NCI-H1930 (cell line): ENCODE measurements at places on chromosomes 3 and 15.

GRCh38 chr3:9779721-9780457 is 10.1 kb upstream of the CAMK1 start:
- DNase-seq = no peak

- no peak for DNase-seq
Measured at GRCh38 chr15:101444807-101445508, 44.5 kb downstream of the PCSK6 start.

- no peak for DNase-seq
Measured at GRCh38 chr15:28913171-28913765, 27.5 kb downstream of the APBA2 start.

DNA sequence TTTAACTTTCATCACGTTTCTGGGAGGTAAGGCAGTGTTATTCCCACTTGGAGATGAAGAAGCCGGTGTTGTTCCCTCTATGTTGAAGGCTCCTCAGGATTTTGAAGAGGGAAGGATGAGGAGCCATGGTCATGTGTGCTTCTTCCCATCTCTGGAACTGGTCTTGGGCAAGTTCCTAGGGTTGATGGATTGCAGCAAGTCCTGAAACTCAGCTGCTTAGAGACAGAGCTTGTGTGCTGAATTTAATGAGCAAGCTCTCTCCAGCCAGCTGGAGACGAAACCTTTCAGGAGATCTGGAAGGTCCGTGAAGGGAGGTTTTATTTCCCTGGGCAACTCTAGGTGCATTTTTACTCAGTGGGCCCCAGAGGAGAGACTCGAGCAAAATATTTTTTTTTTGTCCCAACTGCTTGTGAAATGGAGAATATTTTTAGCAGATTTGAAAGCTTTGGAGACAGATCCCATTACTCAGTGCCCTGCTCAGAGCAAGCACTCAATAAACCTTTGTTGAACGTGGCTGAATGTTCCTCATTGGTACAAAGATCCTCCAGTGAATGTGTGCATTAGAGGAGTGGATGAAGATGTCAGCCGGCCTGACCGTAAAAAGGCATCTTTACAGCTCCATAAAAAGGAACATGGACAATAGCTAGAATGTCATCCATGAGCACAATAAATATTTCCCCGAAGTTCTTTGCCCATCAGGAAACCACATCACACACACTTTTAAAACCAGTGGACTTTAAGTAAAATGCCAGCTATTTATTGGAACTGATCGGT is 55.6 kb upstream of the RGMA start:
- DNase-seq = no peak

DNA sequence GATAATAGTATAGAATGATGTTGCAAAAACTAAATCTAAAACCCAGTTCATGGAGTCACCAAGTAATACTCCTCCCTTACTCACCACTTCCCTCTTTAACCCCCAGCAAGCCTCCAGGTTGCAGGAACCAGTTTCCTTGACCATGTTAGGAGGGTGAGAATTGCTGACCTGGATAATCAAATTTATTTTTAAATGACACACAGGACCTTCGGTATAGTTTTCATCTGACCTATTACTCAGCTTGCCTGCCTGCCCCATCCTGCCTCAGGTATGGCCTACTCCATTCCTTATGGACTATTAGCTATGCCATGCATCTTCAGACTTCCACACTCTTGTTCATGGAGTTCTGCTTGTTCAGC is 883 bp downstream of the RTP4 start:
- DNase-seq = no peak

- DNase-seq = no peak
Measured at GRCh38 chr3:150223558-150223957, 184.5 kb upstream of the TSC22D2 start.

- peak; percentile 76 for DNase-seq
Measured at GRCh38 chr15:33500432-33501195, 189.8 kb downstream of the RYR3 start.

GRCh38 chr3:107798381-107798780 is 275.6 kb downstream of the BBX start:
- DNase-seq = no peak

DNA sequence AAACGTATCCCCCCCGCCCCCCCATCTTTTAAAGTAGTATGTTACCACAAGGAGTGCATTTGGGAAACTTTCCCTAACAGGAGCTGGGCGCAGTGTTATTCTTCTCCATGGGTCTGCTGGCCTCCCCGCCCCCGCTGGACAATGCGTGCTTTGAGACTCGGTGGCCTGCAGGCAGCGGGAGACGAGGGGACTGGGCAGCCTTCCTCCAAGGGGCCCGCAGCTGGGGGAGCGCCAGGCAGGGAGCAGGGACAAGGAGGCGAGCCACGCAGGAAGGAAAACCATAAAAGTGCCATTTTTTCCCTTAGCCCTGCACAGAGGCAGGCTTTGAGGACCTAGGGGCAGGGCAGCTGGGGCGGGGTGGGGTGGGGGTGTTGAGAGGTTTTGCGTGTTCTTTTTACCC is 14.1 kb downstream of the SOX2 start:
- DNase-seq = no peak

DNA sequence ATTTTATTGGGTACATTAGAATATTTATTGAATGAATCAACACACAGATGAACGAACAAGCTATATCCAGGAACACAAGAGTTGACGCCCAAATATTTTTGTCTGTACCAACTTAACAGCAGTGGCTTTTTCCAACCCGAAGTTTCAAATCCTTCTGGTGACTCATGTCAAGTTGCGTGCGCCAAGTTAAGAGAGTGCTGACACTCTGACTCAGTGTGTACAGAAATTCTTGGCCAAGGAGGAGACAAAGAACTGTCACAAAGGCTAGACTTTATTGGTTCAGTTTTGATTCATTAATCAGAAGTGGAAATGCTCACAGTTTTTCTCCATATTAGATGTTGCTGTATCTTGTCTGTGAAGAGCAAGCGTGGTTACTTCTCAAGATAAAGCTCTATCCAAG is 59.6 kb upstream of the TSC22D2 start:
- DNase-seq = no peak

GRCh38 chr3:4528819-4529600 is 35.9 kb downstream of the ITPR1 start:
- no peak for DNase-seq

DNA sequence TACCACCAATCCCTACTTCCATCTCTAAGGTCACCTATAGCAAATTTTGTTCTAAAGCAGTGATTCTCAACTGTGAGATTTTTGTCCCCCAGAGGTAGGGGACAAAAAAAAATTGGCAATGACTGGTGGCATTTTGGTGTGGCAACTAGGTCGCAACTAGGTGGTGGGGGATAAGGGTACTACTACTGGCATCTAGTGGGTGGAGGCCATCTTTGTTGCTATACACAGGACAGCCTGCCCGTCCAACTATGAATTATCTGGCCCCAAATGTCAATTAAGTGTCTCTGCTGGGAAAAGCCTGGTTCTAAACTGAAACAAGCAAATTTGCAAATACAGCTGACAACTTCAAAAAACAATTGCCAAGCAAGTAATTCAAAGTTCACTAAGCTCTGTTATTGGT is 1.4 kb downstream of the MTMR10 start:
- no peak for DNase-seq

DNA sequence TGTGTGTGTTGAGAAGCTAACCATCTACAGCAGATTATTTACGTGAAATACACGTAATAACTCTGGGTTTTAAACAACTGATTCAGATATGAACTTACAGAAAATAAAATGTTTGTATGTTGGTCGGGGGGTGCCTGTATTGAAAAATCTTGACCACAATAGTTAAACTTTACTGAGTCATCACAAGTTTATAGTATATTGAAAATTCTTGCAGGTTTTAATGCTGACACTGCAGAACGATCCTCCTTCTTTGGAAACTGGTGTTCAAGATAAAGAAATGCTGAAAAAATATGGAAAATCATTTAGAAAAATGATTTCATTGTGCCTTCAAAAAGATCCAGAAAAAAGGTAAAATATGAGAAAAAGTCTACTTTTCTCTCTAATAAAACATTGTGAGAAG is 41.3 kb upstream of the SLC22A13 start:
- no peak for DNase-seq

DNA sequence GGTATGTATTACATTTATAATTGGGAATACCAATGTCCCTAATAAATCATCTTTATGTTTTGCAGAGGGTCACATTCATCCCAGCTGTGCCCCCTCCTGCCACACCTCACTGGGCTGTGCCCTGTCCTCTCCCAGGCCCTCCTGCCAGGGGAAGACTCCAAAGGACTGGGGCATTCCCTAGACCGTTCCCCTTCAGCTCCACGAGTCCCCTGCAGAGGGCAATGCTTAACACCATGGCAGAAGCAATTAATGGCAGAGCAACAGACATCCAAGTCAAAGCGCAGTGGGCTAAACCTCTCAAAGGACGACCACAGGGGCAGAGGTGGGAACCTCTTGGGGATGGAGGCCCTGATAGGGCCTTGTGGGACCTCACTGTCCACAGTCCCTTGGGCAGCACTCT is 71.3 kb upstream of the SEC13 start:
- no peak for DNase-seq

- no peak for DNase-seq
Measured at GRCh38 chr3:112974178-112974517, 755 bp downstream of the CD200R1 start.

GRCh38 chr3:15367059-15367458 is 34.7 kb upstream of the SH3BP5 start:
- DNase-seq = no peak

DNA sequence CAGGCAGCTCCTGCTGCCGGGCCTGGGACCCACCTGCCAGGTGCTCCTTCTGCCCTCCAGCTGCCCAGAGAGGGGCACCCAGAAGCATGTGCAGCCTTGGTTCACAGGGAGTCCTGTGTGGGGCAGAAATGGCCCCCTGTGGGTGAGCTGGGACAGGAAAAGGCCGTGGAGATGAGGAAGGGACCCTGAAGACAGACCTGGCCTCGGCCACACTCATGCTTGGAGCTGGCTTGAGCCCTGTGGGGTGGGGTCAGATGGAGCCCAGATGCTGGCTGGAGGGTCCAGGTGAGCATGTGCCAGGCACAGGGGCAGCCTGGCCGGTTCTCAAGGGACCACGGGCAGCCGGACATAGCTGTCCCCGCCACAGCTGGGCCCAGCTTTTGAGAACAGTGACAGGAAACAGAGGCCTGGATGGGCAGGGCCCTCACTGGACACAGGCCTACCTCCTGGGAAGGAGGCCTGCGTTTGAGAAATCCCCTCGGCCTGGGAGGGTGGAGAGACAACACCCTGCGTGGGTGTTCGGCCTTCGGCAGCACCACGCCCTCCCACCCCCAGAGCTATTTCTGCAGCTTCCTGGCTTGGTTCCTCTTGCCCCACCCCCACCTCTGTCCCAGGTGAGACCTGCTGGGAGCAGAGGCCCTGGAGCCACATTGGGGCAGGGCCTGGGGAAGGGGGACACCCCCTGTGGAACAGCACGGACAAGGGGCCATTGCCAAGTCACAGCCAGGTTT is 132.6 kb upstream of the MEF2A start:
- no peak for DNase-seq

- DNase-seq = no peak
Measured at GRCh38 chr15:56835718-56836171, 82.7 kb upstream of the TCF12 start.

DNA sequence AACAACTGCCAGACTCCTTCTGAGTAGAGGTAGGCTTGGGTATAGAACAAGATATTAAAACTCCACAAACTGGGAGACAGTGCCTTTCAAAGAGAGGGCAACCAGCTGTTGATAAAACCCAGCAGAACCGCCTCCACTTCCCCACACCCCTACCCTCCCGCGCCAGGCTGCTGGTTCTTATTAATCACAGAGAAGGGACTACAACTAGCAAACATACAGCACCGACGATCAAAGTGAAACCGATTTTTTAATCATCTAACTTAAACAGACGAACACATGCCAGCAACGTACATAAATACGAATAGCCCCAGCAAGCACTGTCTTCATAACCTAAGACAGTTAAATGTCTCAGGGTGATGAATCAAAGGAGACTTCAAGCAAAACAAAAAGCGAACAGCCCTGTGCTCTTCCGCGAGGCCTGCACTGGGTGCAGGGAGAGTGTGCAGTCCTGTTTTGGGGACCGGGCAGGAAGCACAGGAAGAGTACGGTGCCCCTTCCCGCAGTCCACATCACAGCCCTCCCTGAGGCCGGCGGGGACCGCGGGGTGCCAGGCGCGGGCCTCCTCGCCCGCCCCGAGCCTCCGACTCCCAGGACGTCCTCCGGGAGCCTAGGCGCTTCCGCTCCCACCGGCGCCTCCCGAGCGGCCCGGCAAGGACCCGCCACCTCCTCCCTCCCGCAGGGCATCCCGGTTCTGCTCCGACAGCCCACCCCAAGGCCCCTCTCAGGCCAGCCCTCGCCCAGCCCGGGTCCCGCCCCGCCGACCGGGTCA is 75.1 kb upstream of the VGLL4 start:
- DNase-seq = no peak

GRCh38 chr3:106114848-106115247 is 246.0 kb upstream of the CBLB start:
- DNase-seq = no peak

DNA sequence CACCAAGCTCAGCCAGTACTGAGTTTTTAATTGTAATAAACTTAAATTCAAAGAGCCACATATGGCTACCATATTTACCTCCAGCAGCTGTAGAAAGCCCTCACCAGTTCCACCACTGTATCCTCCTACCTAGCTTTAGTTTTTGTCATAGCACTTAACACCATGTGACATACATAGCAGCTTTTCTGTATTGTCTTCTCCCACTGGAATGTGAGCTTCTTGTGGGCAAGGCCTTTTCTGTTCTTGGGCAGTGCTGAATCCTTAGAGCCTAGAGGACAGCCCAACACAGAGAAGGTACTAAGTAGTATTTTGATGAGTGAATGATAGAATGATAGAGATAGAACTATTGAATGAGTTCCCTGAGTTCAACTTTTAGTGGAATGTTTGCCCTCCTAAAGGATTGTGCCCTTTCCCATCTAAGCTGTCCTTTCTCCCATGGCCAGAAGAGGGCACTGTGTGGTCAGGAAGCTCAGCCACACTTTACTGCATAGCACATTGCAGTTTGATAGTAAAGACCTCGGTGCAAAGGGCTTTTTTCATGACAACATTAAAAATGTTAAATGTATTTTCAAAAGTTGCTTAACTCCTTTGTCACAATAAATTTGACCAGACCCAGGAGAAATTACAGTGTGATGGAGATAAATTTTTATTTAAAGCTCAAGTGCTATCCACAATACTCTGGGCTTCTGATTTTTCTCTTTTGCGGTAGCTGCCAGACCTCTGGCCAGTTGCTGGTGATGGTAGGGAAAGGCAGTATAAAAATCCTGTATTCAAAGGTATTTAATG is 115.8 kb downstream of the GHSR start:
- DNase-seq = peak; percentile 52

GRCh38 chr15:96561593-96561992 is 231.1 kb downstream of the NR2F2 start:
- no peak for DNase-seq

DNA sequence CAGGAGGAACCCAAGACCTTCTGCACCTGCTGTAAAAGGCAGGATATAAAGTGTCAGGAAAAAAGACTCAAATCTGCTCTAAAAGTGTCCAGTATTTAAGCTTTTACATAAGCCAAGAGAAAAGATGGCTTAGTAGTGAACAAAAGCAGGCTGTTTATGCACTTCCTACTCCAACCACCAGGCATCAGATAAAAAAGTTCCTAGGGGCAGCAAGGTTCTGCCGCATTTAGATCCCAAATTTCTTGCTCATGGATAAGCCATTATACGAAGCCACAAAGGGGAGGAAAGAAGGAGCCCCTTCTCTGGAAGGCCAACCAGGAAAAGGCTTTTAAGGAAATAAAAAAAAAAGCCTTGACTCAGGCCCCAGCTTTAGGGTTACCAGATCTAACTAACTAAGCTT is 10.6 kb upstream of the SLC9C1 start:
- no peak for DNase-seq
